ENCODE measurements at places on chromosomes 7 and 10.

- DNase-seq = no peak
Measured at GRCh38 chr7:111708072-111708471, 145.8 kb upstream of the IMMP2L start.

DNA sequence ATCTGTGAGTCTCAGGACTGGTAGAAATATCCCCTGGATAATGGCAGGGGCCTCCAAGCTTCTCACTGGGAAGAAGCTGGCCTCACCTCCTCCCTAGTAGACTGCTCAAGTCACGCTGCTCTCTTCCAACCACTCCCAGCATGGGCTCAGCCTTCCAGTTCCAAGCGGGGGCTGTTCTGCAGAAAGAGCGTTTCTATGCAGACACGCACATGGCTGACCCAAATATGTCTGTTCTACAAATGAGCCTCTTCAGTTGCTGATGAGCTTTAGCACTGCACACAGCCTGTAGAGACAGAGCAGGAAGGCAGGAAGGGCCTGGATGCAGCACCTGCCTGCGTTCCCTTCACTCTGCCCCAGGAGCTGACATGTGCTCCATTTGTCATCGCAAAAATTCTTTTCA is 523.9 kb upstream of the MGMT start:
- no peak for DNase-seq

- DNase-seq = no peak
Measured at GRCh38 chr10:92502296-92502808, 71.5 kb downstream of the IDE start.

GRCh38 chr7:8249121-8249520 is 12.8 kb downstream of the ICA1 start:
- no peak for DNase-seq

- DNase-seq = no peak
Measured at GRCh38 chr7:143405173-143406001, 3.3 kb downstream of the EPHA1 start.

DNA sequence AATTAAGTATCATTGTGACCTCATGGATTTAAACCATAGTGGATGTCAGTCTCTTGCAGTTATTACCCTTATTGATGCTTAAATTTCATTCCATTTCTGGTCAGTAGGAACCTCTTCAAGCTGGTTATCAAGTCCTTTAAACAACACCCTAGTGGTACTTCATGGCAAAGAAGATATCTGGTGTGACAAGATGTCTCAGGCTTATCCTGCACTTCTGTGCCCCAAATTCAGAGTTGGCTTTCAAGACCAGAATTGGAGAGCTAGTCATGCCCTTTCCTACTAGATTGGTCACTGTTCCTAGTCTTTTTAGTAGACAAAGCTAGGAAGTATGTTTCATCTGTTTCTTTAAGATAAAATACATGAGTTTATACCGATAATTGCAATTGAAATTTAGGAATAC is 54.9 kb downstream of the KMT2E start:
- no peak for DNase-seq

DNA sequence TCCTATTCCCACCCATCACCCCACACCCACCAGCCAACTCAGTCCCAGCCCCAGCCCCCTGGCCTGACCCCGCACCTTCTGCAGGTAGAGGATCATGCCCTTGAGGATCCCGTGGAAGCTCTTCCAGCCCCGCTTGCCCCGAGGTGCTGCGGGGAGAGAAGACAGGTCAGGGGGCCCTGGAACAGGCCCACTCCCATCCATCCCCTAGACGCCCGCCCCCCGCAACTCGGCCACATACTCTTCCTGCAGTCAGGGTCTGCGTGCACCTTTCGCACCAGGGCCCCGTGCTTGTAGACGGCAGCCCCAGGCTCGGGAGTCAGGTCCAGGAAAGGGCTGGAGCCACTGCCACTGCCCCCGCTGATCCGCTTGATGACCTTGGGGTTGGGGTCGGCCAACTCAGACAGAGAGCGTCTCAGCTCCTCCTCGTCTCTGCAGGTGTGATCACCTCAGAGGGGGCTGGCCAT is 9.6 kb downstream of the NFKB2 start:
- no peak for DNase-seq

DNA sequence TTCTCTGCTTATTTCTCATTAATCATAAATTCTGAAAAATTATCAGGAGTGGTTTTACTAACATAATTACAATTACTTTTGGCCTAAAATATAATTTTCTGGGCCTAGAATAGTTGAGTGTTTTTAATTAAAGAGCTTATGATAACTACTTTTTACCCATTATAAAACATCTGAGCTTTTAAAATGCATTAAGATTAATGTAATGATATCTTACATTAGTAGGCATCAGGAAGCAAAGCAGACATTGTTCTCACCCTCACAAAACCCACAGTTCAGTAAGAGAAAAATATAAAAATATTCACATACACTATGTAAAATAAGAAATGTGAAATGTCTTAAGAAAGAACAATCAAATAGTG is 443.7 kb upstream of the SEMA3A start:
- no peak for DNase-seq

DNA sequence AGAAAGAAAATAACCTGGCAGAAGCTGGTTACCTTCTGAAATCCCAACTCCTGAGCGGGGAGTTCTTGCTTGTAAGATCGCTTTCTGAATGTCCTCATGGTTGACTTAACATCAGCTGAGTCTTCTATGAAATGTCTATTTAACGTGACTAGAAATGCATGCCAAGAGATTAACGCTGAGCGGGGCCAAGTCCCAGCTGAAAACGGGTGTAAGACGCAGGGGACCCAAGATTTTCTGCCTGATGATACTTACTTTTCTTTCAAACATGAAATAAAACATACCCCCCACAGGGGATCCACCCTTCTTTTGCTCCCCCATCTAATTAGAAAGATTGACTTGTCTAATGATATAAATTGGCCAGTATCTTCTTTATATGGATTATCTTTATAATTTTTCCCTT is 14.9 kb downstream of the OR9A2 start:
- DNase-seq = no peak

DNA sequence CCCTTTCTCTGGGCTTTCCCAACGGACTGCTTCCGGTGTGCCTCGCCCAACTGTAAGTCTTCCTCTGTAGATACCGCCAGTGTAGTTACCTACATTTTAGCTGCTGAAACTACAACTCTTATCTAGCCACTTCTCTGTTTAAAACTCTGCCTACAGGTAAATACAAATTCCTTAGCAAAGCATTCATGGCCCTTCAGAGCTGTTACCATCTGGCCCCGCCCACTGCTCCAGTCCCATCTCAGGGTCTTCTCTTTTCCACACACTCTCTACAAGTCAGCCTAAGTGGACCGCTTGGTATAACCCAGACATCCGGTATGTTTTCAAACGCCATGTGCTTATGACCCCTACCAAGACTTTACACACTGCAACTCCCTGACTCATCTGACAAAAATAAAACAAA is 41.0 kb upstream of the LAMB4 start:
- no peak for DNase-seq

DNA sequence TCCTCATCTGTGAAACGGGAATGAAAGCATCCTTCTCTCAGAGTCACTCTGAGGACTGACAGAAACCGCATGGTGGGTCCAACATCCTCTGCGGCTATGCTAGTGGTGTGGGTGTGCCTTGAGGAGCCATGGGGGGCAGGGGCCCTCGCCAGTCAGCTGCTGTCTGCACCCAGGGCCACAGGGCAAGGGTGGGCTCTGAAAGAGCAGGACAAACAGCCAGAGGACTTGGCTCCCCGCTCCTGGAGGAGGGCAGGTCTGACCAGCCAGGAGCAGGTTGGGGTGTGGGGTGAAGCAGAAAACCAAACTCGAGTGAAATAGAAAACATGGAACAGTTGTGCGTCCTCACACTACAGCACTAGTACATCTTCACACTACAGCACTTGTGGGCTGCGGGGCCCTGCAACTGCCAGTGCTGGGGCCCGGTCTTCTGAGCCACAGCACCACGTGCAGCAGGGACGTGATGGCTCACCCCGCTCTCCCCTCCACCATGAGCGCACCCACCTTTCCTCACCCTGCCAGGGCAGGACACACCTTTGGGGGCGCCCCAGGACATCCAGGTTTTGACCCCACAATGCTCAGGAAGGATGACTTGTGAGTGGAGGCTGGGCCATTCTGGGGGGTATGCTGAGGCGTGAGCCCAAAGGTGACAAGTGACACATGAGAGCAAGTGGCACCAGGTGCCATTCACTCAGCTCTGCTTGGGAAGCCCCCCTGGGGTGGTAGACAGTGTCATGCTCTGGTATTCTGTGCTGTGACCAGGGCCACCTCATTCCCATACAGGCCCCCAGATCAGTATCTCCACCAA is 96.1 kb upstream of the RET start:
- no peak for DNase-seq

DNA sequence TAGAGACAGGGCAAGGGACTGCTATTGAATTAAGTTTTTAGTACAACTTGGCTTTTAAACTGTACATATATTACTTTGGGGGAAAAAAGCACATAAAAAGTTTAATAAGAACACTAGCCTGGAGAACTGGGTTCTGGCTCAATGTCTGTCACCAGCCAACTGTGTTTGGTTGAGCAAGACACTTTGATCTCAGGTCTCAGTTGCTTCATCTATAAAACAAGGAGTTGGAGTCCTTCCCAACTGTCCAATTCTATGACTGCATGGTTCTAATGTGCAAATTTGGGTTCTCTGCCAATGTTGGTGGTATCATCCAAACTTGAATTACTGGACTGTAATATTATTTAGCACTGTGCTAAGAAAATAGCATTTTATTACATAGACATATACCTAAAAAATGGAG is 50.3 kb downstream of the ATXN7L1 start:
- DNase-seq = no peak

DNA sequence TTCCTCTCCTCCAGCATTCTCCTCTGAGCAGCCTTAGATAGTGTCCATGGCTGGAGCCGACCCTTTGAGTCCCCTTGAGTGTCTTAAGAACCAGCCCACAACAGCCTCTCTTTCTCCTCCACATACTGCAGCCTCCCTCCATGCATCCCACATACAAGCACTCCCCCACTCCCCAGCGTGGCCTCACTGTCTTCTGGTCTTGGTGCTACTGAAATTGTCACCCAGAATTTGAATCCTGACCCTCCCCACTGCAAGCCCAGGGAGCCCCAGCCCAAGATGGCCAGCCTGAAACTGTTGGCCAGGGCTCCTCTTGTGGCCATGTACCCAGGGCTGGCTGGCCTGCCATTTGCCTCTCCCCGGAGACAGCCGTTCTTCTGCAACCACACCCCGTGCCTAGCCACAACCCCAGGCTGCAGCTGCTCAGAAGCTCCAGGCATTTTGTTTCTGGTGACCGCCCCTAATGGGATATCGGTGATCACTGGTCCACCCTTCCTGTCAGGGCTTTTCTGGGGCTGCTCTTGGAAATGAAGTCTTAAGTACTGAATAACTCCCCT is 18.8 kb upstream of the SH2D4B start:
- no peak for DNase-seq

DNA sequence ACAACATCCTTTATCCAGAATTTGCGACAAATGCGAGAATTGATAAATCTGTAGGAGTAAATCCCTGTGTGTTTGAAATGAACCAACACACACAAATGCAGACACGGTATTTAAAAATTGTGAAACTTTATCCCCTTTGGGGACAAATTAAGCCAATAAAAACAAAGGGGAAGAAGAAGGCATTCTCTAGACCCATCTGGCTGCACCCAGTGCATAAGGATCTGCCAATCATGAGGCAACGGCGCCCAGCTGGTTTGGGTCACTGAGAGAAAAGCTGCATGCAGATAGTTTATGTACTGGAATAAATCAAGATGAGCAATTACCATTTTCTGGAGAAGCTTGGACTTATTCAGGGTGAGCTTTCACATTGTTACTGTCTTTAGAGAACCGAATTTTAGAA is 45.7 kb downstream of the VAX1 start:
- no peak for DNase-seq

- DNase-seq = no peak
Measured at GRCh38 chr7:85565276-85565675, 378.4 kb upstream of the SEMA3D start.

Data from activated CD8-positive, alpha-beta memory T cell treated with anti-CD3 and anti-CD28 coated beads for 1 hour (primary cell).